Pulmonary artery endothelial cell (primary cell): ENCODE measurements at places on chromosomes 16 and 17. TPM values are rescaled to one million over a fixed set of nuclear protein-coding genes. Genes with fewer than 3 reads are reported as not detected.

The GPR179 gene
- not detected in 2 replicates for total RNA-seq

The ASIC2 gene
- total RNA-seq = under 0.01 and 0.04 TPM in 2 replicates

GRCh38 chr16:71352963-71353460 lies 5.5 kb upstream of the CALB2 start:
- no peak for DNase-seq

DNA sequence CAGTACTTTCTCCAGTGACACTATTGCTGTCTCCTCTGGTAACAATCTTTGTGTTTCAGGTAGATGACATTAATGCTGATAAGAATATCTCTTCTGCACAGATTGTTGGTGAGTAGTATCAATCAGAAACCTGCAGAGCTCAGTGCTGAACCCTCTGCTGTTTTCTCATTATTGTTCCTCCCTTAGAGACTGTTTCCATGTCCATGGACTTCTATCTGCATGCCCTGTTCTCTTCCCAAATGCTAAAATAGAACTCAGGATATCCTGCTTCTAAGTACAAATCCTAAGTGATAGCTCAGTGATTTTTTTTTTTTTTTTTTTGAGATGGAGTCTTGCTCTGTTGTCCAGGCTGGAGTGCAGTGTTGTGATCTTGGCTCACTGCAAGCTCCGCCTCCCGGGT lies 29.4 kb downstream of the IST1 start:
- no peak for DNase-seq

- DNase-seq = no peak
Observed at GRCh38 chr16:4703906-4704305, 10.5 kb downstream of the NUDT16L1 start.

- DNase-seq = no peak
Observed at GRCh38 chr17:32861981-32862380, 14.9 kb downstream of the MYO1D start.
